Right ventricle myocardium superior (tissue), 1 donor: ENCODE measurements at places on chromosomes 2 and 18. TPM values are rescaled to one million over a fixed set of nuclear protein-coding genes. Genes with fewer than 3 reads are reported as not detected.

GRCh38 chr2:197647961-197648690 is 27.3 kb downstream of the RFTN2 start:
- no peak for DNase-seq

DNA sequence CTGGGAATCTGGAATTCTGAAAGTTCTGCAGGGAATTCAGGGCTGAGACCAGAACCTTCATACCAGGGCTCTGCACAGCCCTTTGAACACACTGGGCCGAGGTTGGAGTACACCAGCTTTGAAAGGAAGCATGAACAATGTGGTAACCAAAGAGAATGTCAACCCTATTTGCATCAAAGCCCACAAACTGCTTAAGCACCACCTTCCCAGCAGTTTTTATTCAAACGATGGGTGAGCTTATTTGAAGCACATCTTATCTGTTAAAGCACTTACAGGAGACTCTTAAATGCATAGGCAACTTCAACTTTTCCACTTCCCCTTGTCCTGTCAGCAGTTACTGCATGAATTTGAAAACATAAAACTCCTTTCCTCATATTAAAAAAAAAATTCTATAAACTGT is 96.6 kb downstream of the TXNL1 start:
- DNase-seq: no peak

DNA sequence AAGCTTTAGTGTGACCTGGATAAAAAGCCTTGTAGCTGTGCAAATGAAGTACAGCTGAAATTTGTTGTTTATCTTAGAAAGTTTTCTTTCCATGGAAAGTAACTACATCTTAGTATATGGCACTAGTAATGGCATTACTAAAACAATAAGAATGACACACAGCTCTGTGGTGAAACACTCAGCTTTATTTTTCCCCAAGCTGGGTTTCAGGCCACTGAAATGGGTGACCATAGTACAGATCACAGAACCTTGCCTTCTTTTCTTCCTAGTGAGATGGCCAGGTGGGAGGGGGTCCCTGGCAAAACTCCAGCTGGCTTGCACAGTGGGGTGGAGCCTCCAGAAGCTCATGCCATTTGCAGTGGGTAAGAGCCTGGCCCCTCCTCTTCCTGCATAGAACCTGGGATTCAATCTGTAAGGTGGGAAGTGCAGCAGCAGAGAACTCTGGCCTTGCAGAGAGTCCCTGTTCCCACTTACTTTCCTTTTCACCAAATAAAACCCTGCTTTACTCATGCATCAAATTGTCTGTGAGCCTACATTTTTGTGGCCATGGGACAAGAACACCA is 17.6 kb upstream of the GRP start:
- no peak for DNase-seq

- no peak for DNase-seq
Measured at GRCh38 chr2:78845664-78846185, 179.8 kb upstream of the REG3G start.

DNA sequence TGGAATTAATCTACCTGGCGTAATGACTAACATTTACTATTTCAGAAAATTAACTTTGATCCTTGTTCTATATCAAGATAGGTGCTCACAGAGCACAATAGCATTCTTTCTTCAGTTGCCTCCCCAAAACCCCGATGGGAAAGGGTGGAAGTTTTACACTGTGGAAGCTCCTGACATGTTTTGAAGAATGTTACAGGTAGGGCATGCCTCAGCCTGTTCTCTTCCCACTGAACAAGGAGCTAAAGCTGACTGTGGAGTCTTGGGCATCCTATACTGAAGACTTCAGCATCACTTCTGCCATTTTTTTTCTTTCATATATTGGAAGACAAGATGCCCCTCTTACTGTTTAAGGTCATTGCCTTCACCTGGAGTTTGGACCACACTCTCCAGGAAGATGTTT is 211.2 kb downstream of the SPP2 start:
- DNase-seq: no peak

DNA sequence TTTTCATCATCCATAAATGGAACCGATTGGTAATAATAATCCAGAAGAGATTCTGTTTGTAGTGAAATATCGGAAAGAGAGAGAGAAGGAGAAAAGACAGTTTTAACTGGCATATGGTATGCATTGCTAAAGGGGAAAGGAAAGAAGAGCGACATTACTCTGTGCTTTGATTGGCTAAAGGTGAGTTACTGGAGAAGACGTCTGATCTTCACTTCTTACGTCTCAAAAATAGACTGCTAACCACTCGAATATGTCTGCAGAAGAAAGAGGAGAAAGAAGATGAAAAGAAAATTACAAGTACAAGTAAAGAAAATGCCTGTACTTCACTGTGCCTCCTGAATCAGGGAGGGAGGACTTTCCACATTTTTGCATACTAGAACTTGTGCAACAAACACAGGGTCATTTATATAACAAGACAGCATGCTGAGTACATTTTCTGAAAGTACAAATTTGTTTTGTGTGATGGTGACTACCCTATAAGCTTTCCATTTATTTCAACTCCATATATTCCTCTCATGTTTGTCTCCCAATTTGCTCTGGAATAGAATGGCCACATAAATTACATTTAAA is 787.2 kb downstream of the RNF144A start:
- no peak for DNase-seq

GRCh38 chr2:149068996-149069888 is 30.7 kb downstream of the LYPD6B start:
- no peak for DNase-seq

- no peak for DNase-seq
Measured at GRCh38 chr2:181904022-181904632, 12.6 kb downstream of the ITPRID2 start.

Gene CRYGC
- total RNA-seq: not detected

Gene RPL37A
- total RNA-seq: 1,979 TPM

Gene GNLY
- total RNA-seq: 1.7 TPM

Gene HSPD1
- 131 TPM for total RNA-seq
